Occipital lobe (tissue), 3 donors: ENCODE measurements at places on chromosomes 2 and 18. TPM values are rescaled to one million over a fixed set of nuclear protein-coding genes. Genes with fewer than 3 reads are reported as not detected.

GRCh38 chr2:80643598-80643997, 339.0 kb upstream of the LRRTM1 start:
- no peak for DNase-seq

Gene C2orf81
- total RNA-seq, result 0.62 TPM

- DNase-seq, result no peak
Observed at GRCh38 chr2:215410932-215411285, 25.0 kb downstream of the FN1 start.

DNA sequence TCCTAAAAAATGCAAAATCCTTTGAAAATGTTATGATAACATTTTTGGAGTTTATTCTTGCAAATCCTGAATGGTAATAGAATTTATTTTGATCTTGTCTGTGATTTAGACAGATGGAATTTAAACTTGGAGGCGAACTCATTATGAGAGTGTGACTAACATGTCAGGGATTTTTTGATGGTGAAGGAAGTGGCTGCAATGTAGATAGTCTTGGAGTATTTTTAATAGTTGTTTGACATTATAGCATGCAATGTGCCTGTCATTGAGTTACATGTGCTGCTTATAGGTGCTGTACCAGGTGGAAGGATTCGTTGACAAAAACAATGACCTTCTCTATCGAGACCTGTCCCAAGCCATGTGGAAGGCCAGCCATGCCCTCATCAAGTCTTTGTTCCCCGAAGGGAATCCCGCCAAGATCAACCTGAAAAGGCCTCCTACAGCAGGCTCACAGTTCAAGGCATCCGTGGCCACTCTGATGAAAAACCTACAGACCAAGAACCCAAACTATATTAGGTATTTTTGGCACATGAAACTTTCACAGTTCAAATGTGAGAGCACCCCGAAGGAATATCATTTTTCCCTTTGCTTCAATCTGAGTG, 141.8 kb downstream of the MYO1B start:
- no peak for DNase-seq

DNA sequence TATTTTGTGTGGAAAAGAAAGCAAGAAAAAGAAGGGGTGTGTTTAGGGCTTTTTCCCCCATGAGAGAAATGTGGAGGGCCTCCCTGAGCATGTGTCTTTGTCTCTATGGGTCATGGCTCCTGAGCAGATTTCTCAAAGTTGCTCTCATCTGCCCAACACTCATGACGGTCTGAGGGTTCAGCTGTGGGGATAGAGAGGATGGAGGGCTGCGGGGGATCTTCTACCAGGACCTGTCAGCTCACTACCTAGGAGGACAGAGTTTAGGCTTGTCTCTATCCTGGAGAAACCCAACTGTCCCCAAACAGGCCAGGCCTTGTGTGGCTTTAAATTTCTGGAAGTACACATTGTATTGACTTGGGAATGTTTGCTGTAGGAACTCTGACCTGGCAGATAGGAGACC, 342.2 kb downstream of the MYCN start:
- DNase-seq, result no peak

Gene IL1RL1
- total RNA-seq, result not detected

GRCh38 chr2:115214050-115214449, 771.6 kb downstream of the DPP10 start:
- DNase-seq, result no peak

DNA sequence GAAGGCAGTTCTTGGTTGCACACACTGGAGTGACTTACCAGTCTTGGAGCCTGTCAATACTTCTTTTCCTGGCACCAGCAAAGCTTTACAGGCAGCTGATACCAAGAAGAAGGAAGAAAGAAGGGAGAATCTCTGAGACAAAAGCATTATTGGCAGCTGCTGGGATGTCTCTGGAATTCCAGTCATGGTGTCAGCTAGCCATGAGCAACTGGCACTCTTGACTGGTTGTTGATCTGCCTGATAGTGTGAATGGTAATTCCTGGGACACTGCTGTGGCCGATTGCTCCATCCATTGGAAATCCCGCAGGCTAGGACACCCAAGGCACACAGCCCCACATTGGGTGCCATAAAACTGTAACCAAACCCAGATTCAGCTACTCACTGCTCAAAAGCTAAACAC, 17.8 kb upstream of the SPAG16 start:
- DNase-seq, result no peak

Gene C2orf80
- 28.7 TPM for total RNA-seq

GRCh38 chr2:104849618-104850141, 4.2 kb upstream of the POU3F3 start:
- peak; percentile 76 for DNase-seq

DNA sequence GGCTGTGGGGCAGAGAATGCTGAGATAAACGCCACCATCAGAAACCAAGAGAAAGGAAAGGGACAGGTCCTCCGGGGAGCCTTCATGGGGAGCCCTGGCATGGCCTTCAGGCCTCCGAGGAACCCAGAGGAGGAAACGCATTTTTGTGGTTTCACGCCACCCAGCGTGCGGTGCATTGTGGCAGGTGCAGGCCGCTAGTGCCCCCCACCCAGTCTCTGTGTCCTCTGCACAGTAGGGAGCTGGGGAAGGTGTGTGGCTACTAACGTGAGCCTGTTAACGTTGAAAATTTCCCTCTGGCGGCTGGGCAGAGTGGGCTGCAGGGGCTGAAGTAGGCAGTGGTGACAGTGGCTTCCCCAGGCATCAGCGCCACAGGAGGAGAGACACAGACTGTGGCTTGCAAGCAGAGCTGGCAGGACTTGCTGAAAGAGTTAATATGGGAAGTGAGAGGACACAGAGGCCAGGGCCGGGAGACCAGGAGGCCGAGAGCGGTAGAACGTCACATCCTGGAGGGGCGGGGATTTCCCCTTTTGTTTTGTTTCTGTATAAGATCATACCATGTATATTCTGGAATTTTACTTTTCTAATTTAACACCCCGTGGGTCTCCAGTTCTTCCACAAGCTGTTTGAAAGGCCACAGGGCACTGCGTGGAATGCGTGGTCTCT, 166.9 kb downstream of the GBX2 start:
- no peak for DNase-seq

Gene ESPNL
- total RNA-seq, result 0.16 TPM

DNA sequence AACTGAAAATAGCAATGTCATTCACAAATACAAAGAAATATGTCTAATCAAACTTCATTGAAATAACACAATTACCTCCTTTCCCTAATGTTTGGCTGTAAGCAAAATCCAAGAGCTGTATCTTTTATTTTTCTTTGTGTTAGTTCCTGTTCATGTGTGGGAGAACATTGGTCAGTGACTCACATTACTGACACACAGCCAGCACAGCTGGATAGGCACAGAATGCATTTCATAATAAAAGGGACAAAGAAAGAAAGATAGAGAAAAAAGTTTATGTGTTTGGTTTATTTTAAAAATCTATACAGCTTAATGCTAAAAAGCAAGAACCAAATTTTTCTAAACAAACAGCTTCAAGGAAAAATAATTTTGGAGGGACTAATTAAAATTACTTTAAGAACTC, 185.6 kb upstream of the COL3A1 start:
- peak; percentile 8 for DNase-seq

Gene ST8SIA5
- total RNA-seq, result 10.8 TPM

Gene RHBDD1
- total RNA-seq, result 89.4 TPM

DNA sequence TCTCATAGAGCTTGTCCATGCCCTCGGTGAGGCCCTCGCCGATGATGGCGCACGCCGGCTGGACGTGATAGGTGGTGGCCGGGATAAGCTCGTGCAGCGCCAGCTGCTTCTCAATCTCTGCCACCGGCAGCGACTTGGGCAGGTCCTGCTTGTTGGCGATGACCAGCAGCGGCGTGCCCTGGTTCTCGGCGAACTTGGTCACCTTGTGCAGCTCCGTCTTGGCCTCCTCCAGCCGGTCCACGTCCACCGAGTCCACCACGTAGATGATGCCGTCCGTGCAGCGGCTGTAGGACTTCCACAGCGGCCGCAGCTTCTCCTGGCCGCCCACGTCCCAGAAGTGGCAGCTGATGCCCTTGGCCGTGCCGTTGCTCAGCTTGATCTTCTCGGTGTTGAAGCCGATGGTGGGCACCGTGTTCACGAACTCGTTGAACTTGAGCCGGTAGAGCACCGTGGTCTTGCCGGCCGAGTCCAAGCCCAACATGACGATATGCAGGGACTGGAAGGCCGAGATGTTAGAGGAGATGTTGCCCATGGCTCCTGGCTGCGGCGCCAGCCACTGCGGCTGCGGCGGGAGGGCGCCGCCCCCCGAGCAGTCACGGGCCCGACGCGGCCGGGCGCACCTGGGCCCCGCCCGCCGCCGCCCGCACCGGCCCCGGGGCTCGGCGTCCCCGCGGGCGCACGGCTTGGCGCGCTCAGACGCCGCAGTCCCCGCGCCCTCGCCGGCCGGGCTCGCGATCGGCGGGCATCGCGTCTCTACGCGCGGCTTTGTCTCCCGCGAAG, 636 bp downstream of the ARL4C start:
- DNase-seq, result peak; percentile 34

Gene RAB10
- 162 TPM for total RNA-seq

Gene DAW1
- 1.1 TPM for total RNA-seq

- DNase-seq, result no peak
Observed at GRCh38 chr2:66522611-66523376, 87.9 kb downstream of the MEIS1 start.

- DNase-seq, result no peak
Observed at GRCh38 chr2:172098650-172099471, 3.8 kb downstream of the DLX2 start.

Gene DUSP2
- total RNA-seq, result 7.3 TPM

DNA sequence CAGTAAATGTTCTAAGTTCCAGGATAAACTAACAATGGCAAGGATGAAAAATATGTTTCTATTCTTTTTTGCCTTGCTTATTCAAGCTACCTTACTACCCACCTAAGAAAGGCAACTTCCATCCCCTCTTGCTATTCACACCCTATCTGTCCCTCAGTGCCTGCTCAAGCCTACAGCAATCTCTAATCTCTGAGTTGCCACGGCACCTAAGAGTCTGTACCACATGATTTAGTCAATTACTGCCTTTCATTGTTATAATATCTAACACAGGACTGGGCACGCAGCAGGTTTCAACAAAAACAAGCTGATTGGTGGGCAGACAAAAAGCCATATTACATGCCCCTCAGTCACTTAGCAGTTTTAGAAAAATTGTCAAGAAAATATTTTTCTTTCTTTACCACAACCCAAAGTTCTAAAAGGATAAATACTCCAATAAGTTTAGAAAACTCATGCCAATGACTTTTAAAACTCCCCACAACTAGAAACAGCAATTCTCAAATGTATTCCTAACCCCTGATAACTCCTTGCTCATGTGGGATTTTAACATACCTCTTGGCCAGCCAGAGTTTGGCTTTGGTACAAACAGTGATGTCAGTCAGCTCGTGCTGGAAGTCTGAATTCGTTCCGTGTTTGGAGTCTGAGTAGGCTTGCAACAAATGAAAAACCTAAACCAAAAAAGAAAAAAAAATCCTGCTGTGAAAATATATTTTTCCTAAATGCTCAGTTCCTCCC, 117.3 kb upstream of the ZFP36L2 start:
- no peak for DNase-seq

Gene MAB21L4
- total RNA-seq, result not detected
